ENCODE measurements at places on chromosomes 6 and 20.

GRCh38 chr20:57108218-57108617, 158.2 kb downstream of the BMP7 start:
- no peak for DNase-seq

- no peak for DNase-seq
Observed at GRCh38 chr6:90575267-90575666, 11.6 kb downstream of the MAP3K7 start.

DNA sequence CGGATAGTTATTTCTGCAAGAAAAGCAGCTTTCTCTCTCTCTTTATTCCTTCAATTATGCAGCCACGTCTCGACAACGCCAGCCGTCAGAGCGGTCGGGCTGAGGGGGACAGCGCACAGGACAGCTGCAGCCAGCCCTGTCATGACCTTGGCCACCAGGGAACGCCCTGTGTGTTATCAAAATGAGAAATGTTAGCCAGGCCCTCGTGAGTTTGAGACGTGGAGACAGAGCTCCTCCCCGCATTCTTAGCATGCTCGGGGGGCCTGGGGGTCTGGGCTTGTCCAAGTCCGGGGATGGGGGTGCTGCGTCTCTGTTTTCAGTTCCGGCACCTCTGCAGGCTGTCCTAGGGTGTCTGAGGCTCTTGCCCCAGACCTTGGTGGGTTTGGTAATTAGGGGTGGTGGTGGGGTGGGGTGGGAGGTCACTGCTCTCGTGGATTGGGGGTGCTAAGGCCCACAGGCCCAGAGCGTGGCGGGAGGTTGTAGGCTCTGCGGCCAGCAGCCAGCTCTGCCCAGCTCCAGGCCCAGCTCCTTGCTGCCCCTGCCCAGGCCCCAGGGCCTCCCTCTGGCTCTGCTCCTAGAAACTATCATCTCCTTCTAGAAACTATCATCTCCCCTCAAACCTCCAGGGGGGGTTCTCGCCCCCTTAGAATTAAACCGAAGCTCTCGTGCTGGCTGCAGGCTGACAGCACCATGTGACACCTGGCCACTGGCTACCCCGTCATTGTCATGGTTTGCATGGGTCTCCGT, 54.3 kb upstream of the GATA5 start:
- no peak for DNase-seq

DNA sequence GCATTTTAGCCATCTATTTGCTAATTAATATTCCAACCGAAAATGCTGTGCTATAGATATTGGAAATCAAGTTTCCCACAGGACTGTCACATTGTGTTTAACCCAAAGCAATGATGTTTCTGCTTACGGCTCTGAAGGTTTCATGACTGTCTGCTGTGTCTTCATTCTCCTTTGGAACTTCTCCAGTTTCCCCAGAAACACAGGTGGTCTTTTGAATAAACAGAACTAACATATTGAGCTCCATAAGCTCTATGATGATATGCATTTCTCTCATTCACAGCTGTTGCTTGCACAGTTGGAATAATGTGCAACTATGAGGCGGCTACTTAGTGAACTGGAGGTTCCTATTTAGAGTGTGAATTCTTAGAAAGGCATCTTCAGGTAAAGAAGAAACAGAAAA, 266.0 kb upstream of the ID4 start:
- DNase-seq = no peak

- no peak for DNase-seq
Observed at GRCh38 chr20:36773107-36773596, 411 bp downstream of the DSN1 start.

DNA sequence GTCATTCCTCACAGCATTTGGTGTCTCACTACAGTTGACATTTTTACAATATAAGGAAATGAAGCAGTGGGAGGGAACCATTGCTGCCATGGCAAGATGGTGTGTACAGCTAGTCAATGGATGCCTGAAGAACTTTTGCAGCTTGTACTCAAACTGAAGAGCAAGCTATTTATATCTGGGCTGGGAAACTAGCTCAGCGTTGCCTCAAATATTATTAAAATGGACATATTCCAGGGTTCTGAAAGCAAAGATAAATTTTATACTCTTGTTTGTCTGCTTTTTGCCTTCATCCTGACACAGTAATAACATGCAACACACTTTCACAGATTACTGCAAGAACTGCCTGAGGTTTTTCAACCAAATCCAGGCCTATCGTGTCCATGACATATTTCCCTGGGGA, 156.4 kb upstream of the COL21A1 start:
- no peak for DNase-seq

DNA sequence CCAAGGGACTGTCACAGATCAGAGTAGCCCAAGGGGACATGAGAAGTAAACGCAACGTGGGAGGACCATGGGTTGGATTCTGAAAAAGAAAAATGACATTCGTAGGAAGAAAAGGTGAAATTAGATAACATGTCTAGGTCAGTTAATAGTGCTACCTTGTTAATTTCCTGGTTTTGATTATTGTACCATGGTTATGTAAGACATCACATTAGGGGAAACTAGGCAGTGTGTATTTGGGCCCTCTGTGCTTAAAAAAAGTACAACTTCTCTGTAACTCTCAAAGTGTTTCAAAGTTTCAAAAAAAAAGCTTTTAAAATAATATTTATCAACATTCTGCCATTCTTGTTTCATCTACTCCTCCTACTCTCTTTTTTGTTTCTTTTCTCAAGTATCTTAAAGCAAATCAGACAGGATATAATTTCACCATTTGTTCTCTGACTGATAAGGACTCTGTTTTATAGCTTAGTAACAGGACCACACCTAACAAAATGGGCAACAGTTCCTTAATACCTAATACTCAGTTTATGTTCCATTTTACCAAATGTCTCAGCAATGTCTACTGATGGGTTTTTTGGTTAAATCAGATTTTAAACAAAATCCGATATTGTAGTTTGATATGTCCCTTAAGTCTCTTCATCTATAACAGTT, 97.1 kb upstream of the PLCB4 start:
- DNase-seq = no peak

DNA sequence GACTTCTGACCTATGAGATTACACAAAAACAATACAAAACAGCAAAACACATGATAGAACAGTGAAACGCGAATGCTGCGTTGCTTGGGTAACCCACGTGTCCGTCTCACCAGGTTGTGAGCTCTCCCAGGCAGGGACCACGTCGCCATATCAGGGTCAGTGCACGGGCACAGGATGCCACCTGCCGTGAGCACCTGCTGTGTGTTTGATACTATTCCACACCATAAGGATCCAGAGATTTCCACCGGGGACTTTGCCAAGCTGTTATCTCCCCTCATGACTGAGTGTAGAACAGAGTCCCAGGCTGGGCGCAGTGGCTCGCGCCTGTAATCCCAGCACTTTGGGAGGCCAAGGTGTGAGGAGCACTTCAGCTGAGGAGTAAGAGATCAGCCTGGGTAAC, 288.0 kb downstream of the BMP7 start:
- DNase-seq = no peak

DNA sequence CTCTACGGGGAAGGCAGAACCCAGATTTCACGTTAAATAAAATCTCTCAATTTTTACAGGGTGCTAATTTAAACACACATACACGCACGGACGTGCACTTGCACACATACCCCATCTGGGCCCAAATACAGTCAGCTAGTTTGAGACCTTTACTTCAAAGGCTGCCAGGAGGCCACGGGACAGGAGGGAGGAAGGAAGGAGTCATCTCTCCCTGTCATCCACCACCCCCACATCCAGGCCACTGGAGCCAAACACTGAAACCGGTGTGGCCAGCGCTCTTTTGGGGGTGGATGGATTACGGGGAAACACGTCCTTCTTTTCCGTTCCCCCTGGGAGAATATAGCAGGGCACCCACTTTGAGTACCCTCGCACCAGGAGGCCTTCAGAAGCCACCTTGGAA, 60.1 kb downstream of the ZNF831 start:
- no peak for DNase-seq

DNA sequence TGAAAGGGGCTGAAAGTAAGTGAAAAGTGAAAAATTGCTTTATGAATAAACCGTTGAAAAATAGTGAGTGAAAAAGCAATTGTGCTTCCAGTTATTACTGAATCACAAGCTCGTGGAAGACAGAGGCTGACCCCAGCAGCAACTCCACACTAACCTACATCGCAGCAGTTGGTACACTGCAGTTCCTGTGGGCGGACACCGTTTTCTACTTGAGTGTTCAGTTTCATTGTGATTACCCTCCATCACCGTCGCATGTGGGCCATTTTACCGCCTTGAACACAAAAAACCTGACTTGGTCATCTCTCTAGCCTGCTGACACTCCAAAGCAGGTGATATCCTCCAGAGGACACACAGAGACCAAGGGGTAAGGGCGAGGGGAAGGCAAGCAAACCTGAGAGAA, 28.4 kb downstream of the PRDM1 start:
- no peak for DNase-seq

- DNase-seq = peak; percentile 39
Observed at GRCh38 chr6:44116641-44117382, 10.4 kb downstream of the MRPL14 start.

GRCh38 chr20:33796907-33797544, 14.1 kb upstream of the CHMP4B start:
- DNase-seq = no peak

GRCh38 chr6:36129941-36130666, at the start of gene MAPK13:
Gene MAPK13 (plus strand): TSS chr6:36130513. CDS start chr6:36130583, 70 bp downstream.
- no peak for DNase-seq

DNA sequence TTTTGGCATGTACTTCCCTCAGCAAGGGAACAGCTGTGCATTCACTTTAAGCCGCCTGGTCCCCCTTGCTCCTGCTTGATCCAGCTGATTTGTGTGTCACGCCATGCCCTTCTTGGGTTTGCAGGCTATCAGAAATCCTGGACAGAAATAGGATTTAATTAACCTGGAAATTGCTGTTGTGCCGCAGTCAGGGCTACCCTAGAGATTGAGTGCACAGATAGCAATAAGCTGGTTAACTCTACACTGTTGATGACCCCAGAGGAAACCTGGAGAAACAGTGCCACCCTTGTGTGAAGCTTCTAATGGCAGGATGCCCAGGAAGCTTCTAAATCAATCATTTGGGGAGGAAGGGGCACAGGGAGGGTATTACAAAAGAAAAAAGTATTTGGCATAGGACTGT, 199.0 kb downstream of the JARID2 start:
- DNase-seq = no peak

GRCh38 chr6:106146852-106147351, 60.8 kb downstream of the PRDM1 start:
- no peak for DNase-seq

GRCh38 chr20:19908576-19908975, 108.6 kb upstream of the NAA20 start:
- DNase-seq = no peak

- no peak for DNase-seq
Observed at GRCh38 chr6:87922947-87923330, 124.7 kb upstream of the SPACA1 start.

DNA sequence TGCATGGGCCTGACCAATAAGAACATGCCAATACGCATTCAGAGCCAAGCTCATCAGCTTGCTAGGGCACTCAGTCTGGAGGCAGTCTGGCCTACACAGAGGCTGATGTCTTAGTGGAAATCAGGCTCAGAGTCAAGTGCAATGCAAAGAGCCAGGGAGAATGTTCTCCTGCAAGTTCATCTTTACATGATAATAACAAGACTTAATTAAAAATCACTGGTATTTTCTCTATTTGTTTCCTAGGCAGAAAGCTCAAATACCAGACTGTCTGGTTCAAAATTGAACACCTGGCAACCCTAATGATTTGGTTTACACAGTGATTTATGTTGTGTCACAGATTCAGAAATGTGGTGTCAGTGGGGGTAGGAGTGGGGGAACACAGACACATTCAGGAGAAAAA, 689.3 kb upstream of the FLRT3 start:
- no peak for DNase-seq

DNA sequence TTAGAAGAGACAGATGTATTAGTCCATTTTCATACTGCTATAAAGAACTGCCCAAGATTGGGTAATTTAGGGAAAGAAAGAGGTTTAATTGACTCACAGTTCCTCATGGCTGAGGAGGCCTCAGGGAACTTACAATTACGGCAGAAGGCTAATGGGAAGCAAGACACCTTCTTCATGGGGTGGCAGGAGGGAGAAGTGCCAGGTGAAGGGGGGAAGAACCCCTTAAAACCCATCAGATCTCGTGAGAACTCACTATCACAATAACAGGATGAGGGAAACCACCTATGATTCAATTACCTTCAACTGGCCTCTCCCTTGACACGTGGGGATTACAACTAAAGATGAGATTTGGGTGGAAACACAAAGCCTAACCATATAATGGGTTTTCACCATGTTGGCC, 28.9 kb upstream of the PNRC1 start:
- DNase-seq = no peak

GRCh38 chr6:28263922-28264321, 3.0 kb upstream of the ZSCAN26 start:
- DNase-seq = no peak

GRCh38 chr6:116572162-116572561, 858 bp downstream of the RWDD1 start:
- DNase-seq = no peak

GRCh38 chr6:141123497-141123896, 1009.2 kb upstream of the GJE1 start:
- DNase-seq = no peak

DNA sequence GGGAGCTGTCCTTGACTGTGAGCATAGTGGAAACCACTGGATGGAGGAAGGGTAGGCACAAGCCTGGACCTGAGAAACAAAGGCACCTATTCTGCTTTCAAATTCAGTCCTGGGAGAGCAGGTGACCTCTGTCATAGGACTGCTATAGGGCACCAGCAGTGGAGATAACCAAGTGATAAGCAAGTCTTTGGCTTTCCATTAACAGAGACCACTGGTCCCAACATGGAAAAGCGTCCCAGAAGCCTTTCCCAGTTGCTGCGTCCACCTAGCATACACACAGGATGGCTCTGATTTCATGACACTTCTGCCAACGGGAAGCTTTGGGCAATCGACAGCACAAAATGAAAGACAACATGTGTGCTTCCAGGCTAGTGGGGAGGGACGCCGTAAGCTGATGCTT, 8.9 kb downstream of the SLC22A3 start:
- no peak for DNase-seq

DNA sequence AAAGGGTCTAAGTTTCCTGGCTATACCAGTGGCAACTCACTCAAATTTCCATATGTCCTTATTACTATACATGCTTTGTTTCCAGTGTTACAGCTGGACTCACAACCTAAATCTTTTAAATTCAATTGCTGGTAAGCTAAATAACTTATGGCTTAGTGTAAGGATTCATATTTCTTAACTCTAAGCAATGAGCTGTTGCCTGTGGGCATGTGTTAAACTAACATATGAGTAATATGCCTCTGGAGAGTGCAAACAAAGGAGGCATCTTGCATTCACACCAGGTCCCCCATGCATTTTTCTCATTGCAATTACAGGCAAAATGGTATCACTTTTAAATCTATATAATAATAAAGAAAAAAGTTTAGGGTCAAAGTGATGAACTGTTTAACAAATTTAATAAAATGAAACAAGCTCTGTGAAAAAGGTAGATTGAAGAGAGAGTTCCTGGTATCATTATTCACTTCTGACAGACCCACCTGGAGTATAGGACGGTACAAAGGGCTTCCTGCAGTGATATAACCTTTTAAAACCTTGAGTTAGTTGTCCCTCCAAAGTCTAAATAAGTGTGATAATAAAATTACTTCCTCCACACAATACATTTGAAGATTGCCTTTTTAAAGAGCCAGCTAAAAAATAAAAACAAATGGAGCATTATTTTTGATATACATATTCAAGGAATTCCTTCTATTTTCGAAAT, 57.6 kb upstream of the HMGCLL1 start:
- no peak for DNase-seq

GRCh38 chr20:22814471-22815205, 220.5 kb upstream of the SSTR4 start:
- DNase-seq = no peak

GRCh38 chr20:25042531-25043498, 15.1 kb downstream of the ACSS1 start:
- no peak for DNase-seq

- no peak for DNase-seq
Observed at GRCh38 chr20:7347409-7347808, 579.9 kb downstream of the BMP2 start.

All from T1000 (cell line).